ENCODE measurements at places on chromosomes 6 and 20.
A peak's percentile ranks its signal among the peaks of the same experiment; 100 is the strongest.

DNA sequence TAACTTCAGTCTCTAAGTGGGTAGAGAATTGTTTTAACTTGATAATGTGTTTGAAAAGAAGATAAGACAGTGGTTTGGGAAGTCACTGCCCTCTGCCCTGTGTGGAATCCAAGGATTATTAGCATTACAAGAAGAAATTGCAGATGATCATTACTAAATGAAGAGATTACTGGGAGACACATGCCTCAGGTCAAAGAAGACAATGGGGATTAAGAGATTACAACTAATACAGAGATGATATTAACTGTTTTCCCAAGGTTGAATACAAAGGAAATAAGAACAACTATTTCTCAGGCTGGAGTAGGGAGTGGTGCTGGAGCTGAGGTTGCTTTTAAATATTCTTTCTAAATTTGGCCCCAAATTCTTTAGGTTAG, 166.0 kb downstream of the TRMT11 start:
- DNase-seq, result no peak

DNA sequence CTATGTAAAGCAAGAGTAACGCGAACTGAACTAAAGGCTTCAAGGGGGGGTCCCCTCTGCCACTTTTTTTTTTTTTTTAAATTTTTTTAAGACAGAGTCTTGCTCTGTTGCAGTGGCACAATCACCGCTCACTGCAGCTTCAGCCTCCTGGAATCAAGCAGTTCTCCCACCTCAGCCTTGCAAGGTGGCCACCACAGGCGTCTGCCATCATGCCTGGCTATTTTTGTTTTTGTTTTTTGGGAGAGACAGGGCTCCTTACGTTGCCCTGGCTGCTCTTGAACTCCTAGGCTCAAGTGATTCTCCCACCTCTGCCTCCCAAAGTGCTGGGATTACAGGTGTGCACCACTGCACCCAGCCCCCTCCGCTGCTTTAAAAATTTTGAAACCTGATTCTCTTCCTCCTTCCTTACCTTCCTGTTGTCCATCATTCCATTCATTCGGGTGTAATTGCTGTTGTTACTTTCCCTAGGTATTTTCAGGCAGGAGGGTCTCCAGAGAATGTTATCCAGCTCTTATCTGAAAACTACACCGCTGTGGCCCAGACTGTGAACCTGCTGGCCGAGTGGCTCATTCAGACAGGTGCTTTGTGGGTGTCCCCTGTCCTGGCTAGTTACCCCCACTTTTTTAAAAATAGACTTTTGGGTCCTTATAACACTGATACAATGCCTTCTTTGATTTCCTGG, 5.4 kb downstream of the NELFCD start:
- no peak for DNase-seq

DNA sequence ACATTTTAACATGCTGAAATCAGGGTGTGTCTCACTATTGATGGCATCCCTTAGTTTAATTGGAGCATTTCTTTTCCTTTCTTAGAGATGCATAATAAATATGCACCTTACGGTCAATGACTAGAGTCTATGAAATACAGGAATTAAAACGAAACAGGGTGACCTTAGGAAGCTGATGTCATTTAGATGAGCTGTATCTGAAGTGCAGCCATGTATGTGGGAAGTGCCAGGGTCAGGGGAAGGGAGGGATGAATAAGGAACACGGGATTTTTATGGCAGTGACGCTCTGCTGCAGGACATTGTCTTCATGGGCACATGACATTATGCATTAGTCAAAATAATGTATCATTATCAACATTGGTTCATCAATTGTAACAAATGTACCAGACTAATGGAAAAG, 84.0 kb downstream of the AGPAT4 start:
- DNase-seq, result no peak

DNA sequence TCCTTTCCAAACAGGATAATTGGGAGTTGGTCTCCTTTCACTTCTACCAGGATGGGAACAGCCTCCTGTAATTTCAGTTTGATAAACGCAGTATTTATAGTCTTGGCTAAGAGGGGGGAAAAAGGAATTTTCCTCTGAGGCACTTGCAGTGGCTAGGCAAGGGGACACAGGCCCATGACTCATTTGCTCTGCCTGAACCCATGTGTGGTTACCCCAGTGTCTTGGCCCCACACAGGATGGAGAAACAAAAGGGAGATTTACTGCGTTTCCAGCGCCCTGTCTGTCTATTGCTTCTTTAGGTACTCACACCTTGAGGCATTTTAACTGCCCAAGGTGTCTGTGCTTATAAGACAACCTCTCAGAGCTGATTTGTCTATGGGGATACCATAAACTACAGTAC, 74.8 kb upstream of the NEDD9 start:
- DNase-seq, result peak; percentile 37

DNA sequence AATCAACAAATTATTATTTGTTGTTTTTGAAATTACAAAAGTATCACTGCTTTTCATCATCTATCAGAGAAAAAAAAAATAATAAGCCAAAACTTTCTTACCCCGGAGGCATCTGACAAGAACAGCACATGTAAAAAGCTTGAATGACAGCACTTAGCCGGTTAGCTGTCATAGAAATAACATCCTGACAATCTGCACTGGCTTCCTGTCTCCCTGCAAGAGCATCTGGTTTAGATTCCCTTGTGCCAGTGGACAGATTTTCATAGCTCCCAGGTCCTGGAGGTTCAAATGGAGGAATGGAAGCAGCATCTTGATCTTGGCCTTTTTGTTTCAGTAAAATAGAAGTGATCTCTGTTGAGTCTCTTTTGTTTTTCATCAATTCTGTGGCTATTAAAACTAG, 74.8 kb downstream of the HACE1 start:
- no peak for DNase-seq

DNA sequence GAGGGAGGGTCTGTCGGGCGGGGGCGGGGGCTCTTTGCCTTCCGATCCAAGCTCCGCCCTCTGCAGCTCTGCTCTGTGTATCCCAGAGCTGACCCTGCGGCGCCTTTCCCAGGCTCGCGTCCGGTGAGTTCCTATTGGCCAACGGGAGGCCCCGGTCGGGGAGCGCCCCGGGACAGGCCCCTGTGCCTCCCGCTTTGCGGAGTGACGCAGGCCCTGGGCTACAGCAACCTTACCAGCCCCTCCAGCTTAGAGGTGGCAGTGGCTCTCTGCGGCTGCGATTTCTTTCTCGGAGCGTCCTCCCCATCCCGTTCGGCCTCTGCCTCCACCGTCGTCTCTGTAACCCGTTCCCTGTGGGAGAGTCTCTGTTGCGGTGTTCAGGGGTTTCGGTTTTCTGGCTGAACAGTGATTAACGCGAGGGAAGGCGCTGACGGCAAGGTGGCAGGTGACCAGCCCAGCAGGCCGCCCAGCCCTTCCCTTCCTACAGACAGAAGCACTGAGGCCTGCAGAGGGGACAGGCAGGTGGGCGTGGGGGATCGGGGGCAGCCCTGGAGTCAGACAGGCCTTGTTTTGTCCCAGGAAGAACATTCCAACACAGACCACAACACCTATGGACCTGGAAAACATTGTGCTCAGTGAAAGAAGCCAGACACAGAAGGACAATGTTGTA, 18.1 kb upstream of the CEBPB start:
- peak; percentile 33 for DNase-seq

DNA sequence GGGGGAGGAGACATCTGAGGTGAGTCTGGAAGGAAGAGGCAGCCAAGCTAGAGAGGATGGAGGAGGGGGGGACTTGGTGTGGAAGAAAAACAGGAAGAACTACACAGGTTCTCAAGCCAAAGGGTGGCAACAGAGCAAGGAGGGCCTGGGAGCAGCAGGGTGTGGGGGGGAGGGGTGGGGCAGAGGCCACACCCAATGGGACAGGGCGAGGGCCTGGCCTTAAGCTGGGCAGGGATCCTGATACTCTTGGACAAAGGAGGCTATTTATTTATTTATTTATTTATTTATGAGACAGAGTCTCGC, 359.0 kb downstream of the ZFAND3 start:
- no peak for DNase-seq

- no peak for DNase-seq
These were observed 77.4 kb downstream of the FIG4 start for GRCh38 chr6:109768485-109768884.
